Chondrocyte (in vitro differentiated cells): ENCODE measurements at places on chromosomes 7 and 10.

DNA sequence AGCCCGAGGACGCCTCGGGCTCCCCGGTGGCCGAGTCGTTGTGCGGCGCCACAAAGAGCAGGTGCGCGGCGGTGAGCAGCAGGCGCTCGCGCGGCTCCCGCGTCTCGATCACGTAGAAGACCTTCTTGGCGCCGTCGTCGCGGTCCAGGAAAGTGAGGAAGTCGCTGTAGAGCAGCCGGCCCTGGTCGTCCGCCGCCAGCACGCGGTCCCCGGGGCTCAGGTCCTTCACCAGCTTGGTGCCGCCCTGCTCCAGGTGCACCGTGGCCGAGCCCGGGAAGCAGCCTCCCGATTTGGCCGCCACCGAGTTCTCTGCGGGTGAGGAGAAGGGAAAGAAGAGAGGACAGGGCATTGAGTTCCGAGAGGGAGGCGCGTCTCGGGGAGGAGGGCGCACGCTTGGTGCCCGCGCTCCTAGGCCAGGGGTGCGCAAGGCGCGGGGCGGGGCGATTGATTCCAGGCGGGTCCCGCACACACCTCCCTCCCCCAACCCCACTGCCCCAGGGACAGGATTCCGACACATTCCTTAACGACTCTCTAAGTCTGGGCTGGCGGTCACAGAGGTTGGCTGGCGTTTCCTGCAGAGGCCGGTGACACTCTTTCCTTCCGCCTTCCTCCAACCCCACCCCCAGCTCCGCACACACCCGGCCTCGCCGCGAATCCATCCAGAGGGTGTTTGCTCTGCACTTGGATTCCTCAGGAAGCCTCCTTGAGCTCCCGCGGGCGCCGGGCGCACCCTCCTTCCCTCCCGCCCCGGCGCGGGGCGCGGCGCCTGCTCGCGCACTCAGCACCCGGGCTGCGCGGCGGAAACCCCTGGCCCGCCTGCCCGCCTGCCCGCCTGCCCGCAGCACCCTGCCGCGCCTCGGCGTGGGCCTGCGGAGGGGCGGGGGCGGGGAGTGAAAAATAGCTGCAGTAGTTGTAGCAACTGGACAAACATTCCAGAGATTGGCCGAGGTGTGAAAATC lies 8.6 kb downstream of the SHH start:
- DNase-seq: peak; percentile 91

GRCh38 chr7:123784263-123784662 lies 35.5 kb upstream of the WASL start:
- DNase-seq: no peak

GRCh38 chr10:109743146-109743545 lies 180.2 kb downstream of the XPNPEP1 start:
- no peak for DNase-seq

DNA sequence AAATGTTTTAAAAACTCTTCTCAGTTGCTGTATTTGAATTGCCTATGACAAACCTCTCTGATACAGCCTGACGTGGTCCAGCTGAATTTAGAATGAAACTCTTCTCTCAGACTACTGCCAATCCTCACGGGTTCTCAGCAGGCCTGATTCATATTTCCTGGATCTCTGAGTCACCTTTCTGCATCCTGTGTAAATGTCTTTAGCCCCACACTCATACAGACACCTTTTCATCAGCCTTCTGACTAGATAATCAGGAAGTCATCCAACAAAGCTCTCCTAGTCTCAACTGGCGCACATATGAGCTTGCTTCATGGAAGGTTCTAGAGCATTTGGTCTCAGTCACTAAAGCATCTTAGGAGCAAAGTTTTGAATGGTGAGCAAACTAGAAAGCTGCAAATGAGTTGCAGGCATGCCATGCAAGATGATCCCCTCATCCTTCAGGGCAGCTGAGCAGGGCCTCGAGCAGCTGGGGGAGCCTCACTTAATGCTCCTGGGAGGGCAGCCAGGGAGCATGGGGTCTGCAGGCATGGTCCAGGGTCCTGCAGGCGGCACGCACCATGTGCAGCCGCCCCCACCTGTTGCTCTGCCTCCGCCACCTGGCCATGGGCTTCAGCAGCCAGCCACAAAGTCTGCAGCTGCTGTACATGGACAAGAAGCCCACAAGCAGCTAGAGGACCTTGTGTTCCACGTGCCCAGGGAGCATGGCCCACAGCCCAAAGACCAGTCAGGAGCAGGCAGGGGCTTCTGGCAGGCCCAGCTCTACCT lies 182.8 kb downstream of the ARHGAP12 start:
- no peak for DNase-seq

DNA sequence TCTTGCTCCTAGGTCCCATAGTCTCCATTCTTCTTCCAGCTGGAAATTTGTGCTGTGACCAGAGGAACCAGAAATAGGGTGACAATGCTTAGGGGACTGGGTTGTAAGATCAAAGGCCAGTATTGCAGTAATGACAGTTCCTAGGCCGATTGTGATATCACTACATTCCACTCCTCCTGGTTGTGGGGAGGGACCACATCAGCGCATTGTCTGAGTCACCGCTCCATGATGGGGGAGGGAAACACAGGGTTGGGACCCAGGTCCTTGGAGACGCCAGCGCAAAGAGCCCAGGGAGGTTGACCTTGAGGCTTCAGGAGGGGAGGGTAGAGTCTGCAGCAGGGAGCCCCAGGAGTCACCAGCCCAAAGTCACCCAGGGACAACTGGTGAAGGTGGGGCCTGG lies 20.8 kb upstream of the GGCT start:
- no peak for DNase-seq
